ENCODE measurements at places on chromosomes 5 and 9. TPM values are rescaled to one million over a fixed set of nuclear protein-coding genes. Genes with fewer than 3 reads are reported as not detected.

Gene LIX1
- not detected for total RNA-seq

- no peak overlapping the region for H3K27ac ChIP-seq
- H3K36me3 ChIP-seq = no peaks in the 10 kb centered on the region
- peak; percentile 38 for DNase-seq
These were observed 86.4 kb upstream of the COL5A1 start for GRCh38 chr9:134555094-134555650.

Gene CHSY3
- total RNA-seq = 1.4 TPM

DNA sequence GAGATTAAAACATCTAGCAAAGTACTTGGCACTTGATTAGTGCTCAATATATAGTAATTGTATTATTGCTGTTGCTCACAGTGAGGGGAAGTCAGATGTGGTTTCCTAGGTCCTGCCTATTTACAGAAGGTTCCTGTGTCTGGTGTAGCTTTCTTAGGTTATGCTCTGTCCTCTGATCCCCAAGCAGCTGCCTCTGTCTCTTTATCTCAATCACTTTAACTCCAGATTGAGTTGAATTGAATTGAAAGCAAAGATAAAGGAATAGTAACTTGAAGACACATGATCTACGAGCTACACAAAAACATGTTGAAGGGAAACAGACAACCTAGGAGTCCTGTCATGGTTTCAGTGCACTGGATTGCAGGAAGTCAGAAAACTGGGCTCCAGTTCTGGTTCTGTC, 113.9 kb upstream of the ADAMTSL1 start:
- peaks cover 10% of the 10 kb centered on the region for H3K4me1 ChIP-seq
- no peak for DNase-seq
- no peaks in the 10 kb centered on the region for H3K36me3 ChIP-seq
- no peak overlapping the region for H3K4me3 ChIP-seq
- H3K27ac ChIP-seq = no peak overlapping the region

Gene SLC25A2
- total RNA-seq = 0.28 TPM

- H3K4me3 ChIP-seq = no peak overlapping the region
- H3K36me3 ChIP-seq = no peaks in the 10 kb centered on the region
- H3K4me1 ChIP-seq = no peaks in the 10 kb centered on the region
- H3K27me3 ChIP-seq = no peaks in the 10 kb centered on the region
- no peak for DNase-seq
These were observed 206.8 kb upstream of the ATP10B start for GRCh38 chr5:161058781-161059180.

Gene IL11RA
- 6.9 TPM for total RNA-seq

Gene TAF11L13
- total RNA-seq = not detected

Gene SLC34A1
- total RNA-seq = not detected

Gene CCDC192
- not detected for total RNA-seq

GRCh38 chr5:141516672-141517025, 27.8 kb downstream of the PCDHGC5 start:
- no peak overlapping the region for H3K4me3 ChIP-seq
- H3K27ac ChIP-seq = peak overlapping the region; percentile 30
- DNase-seq = no peak
- peaks cover 60% of the 10 kb centered on the region for H3K4me1 ChIP-seq
- H3K36me3 ChIP-seq = peaks cover 12% of the 10 kb centered on the region

DNA sequence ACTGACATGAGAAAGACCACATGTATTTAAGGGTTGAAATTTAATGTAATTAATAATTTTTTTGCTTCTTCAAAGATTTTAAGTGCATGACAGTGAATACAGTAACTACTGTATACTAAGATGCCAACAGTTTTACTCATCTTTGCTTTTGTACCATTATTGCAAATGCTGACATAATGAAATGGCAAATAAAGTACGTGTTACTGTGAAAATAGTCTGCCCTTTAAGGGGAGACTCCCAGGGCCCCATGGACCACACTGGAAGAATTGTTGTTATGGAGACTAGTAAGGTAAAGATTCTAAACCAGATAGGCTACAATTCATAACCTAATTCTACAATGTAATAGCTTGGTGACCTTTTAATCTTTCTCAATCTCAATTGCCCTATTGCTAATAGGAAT, 84.7 kb downstream of the NR3C1 start:
- peaks cover 10% of the 10 kb centered on the region for H3K4me1 ChIP-seq
- DNase-seq = peak; percentile 24
- no peaks in the 10 kb centered on the region for H3K27me3 ChIP-seq
- H3K36me3 ChIP-seq = no peaks in the 10 kb centered on the region
- no peak overlapping the region for H3K27ac ChIP-seq

GRCh38 chr5:172274951-172275753, 8.4 kb downstream of the UBTD2 start:
- H3K27ac ChIP-seq = no peak overlapping the region
- H3K36me3 ChIP-seq = no peaks in the 10 kb centered on the region
- H3K4me1 ChIP-seq = peaks cover 2% of the 10 kb centered on the region
- DNase-seq = no peak
- H3K27me3 ChIP-seq = no peaks in the 10 kb centered on the region

Gene PRLR
- total RNA-seq = 0.54 TPM

Gene SHOC1
- not detected for total RNA-seq

GRCh38 chr9:92668746-92669526, 995 bp downstream of the IPPK start:
- peak overlapping the region; percentile 79 for H3K4me3 ChIP-seq
- H3K27ac ChIP-seq = peak overlapping the region; percentile 85
- peak; percentile 65 for DNase-seq
- peaks cover 18% of the 10 kb centered on the region for H3K4me1 ChIP-seq

Gene PRUNE2
- total RNA-seq = 1.4 TPM

Measured in IMR-90 (cell line).